Liver (tissue), 10 donors: ENCODE measurements at places on chromosomes 4 and X.

DNA sequence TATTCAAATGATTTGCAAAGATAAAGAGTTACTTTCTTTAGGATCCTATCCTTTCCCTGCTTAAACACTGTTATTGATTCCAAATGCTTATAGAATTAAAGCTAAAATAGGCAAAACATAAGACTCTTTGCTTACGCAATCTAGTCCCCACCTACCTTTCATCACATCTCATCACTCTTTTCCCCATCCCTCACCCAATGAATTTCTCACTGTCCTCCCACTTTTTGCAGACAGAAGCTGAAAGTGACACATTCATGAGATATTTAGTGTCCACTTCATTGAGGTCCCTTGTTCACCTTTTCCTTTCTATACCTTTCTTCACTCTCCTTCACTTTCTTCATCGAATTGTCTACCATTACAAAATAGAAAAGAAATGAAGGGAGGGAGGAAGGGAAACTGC lies 424 bp downstream of the SATL1 start:
- no peak for DNase-seq

GRCh38 chr4:5568931-5569330 lies 139.4 kb downstream of the EVC2 start:
- no peak for DNase-seq

- DNase-seq = no peak
Observed at GRCh38 chr4:8665406-8666360, 73.1 kb downstream of the CPZ start.

DNA sequence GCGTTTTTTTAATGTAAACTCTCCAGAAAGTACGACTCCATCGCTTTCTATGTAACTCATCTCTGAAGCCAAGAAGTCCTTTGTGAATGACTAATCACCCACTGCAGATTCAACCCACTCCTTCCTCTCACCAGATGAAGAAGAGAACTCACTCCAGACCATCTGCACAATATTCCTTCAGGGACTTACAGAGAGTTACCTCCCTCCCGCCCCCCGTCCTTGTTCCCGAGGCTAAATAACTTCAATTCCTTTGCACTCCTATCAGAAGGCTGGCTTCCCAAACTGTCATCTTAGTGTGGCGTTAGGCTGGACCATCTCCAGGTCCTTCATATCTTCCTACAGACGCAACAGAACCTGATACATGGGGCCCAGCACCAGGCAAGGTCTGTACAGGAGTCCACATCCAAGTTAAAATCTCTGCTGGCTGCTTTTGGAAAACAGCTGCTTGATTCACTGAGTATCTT lies 82.4 kb downstream of the AFAP1 start:
- no peak for DNase-seq

GRCh38 chrX:149569770-149570169 lies 17.5 kb downstream of the MAGEA9B start:
- no peak for DNase-seq

DNA sequence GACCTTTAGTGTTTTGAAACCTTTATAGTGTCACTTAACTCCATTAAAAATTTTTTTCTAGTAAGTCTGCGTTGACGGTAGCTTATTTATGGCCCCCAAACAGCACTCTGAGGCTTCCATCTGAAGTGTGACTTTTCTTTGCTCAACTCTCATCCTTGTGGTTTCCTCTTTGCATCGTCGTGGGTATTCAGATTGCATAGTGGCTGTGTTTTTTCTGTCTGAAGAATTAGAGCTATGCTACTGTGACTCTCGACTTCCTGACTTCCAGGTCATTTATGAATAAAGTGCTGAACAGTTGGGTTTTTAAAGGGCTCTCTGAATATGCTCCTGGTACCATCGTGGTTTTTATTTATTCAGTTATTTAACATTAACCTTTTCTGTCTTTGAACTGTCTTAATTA lies 44.9 kb downstream of the JADE1 start:
- no peak for DNase-seq

DNA sequence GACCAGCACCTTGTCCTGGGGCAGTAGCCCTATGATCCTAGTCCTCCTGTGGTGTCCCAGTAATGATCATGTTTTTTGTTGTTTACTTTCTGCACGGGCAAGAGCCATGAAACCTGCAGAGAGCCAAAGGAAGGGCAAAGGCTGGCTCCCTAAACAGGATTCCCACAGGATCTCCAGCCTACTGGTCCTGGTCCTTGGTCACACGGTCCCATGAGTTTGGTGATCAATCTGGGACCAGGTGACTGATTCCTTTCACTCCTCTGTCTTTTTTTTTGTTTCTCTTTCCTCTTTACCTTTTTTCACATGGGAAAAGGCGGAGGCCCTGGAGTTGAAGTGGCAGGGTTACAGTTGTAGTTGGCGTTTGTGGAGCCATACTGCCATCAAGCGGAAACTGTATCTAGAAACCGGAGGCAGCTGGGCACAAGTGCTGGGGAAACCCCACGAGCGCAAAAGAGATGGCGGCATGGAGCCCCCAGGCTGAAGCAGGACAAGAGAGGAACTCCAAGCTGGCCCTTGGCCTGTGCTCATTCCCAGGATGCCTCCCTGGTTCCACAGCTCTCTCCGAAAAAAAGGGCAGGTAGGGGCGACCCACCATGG lies 34.6 kb downstream of the NBDY start:
- no peak for DNase-seq

DNA sequence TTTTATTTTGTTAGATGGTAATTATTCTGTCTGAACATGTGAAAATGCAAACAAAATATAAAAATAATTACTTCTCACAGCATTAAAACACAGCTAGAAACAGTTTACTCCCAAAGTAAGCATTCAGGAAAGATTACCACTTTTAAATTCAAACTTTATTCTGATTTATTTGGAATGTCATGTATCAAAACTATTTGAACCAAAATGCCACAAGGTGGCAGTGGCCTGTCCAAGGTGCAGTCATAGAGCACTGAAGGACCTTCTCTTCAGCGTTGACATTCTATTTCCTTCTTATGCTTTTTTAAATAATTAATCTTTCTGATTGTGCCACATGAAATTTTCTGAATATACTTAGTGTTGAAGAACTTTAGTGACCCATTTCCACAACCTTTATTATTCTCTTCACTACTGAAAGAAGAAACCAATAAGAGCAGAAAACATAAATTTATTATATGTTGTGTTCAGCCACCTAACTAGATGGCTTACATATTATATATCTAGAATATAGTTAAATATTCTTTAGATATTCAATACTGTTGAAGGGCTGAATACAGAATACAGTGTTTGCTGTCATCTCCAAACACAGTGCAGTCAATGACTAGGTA lies 283.6 kb downstream of the CFAP299 start:
- DNase-seq = no peak

DNA sequence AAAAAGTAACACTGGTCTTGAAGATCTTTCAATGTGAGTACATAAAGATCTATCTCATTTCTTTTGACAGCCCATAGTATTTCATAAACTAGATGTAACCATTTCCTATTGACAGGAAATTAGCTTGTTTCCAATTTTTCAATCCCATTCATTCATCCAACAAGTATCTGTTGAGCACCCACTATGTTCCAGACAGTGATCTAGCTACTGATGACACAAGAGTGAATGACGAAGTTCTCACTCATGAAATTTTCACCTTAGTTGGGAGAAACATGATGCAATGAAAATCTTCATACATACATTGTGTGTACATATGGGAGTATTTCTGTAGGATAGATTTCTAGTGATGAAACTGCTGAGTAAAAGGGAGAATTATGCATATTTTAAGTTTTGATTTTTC lies 1.7 kb downstream of the CD38 start:
- DNase-seq = no peak

- peak; percentile 33 for DNase-seq
Observed at GRCh38 chrX:132022198-132022966, 720 bp upstream of the STK26 start.

DNA sequence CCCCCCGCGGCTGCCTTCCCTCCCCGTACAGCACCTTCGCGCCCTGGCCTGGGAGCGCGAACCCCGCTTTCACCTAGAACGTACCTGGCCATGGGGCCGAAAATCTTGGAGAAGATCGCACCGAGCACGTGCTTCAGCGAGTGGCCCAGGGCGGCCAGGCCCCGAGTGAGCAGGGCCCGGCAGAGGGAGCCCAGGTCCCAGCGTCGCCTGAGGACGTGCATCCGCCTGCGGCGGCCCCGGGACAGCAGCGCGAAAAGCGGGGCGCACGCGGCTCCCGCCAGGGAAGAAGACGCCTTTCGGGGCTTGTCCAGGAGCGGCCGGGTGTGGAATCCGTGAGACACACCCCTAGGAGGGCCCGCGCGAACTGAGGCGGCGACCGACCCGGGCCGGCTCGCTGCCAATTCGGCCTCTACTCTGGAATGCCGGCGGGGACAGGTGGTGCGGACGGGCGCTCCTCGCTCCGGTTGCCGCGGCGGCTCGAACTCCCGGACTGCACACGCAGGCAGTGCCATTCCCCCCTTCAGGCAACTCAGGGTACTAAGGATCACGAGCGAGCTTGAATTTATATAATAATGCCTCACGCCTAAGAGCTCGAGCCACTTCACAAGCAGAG lies at the start of gene HS6ST2:
HS6ST2 (minus strand) TSS at position 539 of the 613 bp plus-strand sequence.
- no peak for DNase-seq

DNA sequence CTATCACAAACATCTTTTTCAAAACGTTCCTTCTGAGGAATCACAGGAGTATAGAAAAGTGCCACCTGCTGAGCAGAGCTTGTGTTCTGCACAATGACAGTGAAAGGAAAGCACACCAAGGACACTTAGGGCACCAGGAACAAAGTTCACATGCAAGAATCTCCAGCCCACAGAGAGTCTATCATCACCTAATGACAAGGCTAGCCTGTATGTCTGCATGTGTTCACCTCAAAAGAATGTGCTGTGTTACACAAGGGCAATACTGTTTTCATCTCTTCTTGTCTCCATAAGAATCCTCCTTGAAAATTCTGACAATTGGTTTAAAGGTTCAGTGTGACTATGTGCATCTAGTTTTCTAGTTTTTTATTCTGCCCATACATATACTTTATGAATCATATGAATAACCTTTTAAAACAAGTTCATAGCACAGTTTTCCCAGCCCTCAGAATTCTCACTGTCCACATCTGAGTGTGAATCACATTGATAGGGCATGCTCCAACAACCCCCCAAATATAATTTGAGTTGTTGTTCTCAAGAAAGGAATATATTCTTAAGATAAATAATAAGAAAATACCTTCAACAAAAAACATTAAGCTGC lies 118.0 kb downstream of the PWWP3B start:
- DNase-seq = no peak

DNA sequence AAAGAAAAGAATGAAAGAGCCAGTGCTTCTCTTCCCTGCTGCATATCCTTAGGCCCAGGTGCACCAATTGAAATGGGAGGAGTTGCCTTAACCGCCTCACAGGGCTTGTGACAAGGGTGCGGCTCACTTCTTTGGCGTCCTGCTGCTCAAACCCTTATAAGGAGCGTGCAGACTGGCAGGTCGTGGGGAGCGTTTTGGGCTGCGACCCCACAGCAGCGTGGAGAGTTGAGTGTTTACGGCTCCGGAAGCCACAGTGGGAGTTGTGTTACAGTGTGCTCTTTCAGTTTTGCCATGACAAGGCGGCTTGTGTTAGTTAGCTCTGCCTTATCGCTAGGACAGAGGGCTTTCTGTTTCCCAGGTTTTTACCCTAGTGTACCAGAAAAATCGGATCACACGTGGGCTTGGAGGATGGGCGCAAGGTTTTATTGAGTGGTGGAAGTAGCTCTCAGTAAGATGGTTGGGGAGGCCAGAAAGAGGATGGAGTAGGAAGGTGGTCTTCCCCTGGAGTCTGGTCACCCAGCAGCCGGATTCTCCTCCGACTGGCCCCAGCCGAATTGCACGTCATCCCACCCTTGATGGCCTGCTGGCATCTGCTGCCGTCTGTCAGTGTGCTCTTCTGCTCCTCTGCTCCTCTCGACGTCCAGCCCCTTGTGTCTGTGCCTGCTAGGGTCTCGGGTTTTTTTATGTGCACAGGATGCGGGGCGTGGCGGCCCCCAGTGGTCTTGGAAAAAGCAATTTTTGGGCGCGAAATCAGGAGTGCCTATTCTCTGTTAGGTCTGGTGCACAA lies 718.9 kb downstream of the ARAP2 start:
- no peak for DNase-seq

DNA sequence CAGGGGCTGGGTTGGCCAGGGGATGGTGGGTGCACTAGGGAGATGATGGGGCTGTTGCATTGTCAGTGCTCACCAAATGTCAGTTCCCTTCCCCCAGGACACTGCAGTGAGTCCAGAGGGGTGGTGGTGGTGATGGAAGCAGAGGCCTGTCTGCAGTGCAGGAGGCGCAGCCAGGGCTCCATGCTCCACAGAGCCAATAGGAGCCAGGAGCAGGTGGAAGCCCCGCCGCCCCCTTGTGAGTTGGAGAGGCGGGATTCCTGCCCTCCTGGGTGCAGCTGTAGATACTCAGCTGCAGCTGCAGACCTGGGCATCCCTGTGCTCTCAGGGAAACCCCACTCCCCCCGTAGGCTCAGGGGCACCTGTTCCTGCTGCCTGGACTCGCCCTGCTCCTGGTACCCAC lies 284.7 kb downstream of the EVC2 start:
- DNase-seq = no peak

DNA sequence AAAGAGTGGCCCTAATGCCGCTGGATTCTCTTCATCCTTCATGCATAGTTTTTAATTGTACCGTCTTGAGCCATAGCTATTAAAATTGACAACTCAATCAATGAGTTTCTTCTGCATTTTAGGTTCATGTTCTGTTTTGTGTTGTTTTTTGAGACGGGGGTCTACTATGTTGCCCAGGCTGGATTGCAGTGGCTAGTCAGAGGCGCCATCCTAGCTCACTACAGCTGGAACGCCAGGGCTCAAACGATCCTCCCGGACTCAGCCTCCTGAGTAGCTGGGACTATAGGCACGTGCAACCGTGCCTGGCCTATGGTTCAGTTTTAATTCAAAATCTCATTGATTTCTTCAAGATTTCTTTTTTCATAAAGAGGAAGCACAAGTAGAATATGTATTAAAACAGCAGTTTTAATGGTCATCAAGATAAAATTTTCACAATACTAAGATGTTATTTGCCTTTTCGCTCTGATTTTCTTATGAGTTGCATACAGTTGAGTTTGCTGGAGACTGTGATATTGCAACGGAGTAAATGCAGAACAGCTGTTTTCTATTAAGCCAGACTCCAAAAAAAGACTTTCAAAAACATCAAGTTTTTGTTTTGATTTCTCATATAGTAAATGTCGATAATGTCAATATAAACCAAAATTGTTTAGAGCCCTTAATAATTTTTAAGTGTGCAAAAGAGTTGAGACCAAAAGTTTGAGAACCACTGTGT lies 1.1 kb upstream of the STX18 start:
- no peak for DNase-seq

GRCh38 chrX:57103489-57103888 lies 17.9 kb downstream of the SPIN2B start:
- DNase-seq = no peak

GRCh38 chrX:66163447-66163846 lies 600 bp upstream of the HEPH start:
- no peak for DNase-seq
